ENCODE measurements at places on chromosomes 7 and 10.

DNA sequence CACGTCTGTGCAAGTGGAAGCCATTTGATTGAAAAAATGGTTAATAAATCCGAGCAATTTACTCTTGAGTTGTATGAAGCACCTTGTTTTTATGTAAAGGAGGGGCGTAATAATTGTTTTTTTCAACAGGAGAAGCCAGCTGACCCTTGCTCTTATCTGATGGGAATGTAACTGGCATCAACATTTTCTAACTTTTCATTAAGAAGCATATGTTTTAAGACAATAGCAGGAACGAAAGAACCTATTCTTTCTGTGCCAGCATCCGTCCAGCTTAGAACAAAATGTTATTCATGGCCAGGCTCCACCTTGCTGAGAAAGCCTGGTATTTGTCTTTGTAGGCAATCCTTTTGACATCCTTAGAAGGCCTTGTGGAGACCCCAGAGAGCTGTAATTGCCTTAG, 22.2 kb upstream of the AFAP1L2 start:
- no peak for DNase-seq

DNA sequence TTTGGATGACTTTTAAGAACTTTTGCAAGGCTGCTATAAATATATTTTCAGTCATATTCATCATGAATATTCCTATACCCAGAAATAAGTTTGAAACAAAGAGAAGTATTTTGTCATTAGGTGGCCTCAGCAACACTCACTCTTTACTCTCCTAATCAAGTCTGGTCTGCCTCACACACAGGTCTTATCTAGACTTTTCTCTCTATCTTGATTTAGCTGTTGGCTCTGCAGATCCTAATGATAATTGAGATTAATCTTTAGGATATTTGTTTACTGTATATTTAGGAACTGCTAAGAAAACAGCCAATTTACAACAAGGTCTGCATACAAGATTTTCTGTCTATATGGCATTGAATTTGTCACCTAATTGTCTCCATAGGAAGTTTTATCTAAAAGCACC, 297.6 kb downstream of the PTEN start:
- DNase-seq = no peak

- no peak for DNase-seq
These were observed 4.6 kb downstream of the LFNG start for GRCh38 chr7:2523941-2524807.

DNA sequence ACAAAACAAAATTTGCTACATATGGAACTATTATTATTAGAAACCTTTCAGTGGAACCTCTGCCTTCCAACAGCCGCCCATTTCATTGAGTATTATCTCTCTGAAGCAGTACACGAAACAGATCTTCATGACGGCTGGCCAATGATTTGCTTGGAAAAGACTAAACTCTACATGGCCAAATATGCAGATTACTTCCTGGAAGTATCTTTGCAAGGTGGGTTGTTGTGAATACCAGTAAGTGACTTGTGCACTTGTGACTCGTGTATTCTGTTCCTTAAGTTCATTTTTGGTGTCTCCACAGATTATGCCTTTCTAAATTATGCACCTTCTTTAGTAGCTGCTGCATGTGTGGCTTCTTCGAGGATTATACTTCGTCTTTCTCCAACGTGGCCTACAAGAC, 13.4 kb downstream of the CCNJ start:
- DNase-seq = no peak

DNA sequence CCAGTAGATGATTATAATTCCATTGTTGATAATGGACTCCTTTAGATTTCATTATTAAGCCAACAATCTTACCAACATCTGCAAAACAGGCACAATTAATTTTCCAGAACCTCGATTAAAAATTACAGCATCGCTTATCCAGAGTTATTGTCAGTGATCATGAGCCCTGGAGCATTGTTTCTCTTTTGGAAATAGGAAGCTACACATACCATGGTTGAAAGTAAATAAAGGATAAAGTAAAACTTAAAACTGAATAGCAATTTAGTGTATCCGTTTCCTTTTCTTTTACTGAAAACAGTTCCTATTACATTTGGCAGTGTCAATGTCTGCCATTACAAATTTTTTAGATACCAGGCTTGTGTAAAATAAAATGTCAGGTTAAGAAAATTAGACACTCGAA, 9.9 kb upstream of the HOXA2 start:
- no peak for DNase-seq

- no peak for DNase-seq
These were observed 676 bp upstream of the GPR146 start for GRCh38 chr7:1043552-1044188.

DNA sequence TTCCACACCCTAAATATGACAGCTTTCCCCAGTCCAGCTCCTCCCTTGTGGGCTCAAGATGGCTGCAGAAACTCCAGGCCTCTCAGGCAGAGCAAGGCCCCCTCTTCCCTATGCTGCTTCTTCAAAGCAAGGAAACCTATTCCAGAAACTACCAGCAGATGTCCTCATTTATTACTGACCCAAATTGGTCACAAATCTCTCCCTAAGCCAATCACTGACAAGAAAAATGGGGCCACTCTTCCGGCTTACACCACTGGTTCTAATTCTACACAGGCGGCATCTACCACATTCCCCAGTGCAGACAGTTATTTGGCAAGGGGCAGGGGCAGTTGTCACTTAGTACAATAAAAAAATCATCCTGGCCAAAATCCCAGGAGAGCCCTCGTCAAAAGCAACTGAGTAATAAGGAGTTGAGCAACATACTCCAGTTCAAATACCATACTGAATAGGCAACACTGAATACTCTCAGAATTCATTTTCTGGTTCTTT, 150.4 kb downstream of the SFMBT2 start:
- DNase-seq = peak; percentile 19

- DNase-seq = no peak
These were observed 176.9 kb downstream of the SEMA3A start for GRCh38 chr7:84017651-84018050.

- peak; percentile 41 for DNase-seq
These were observed 17.6 kb downstream of the CDNF start for GRCh38 chr10:14820010-14820774.

- DNase-seq = no peak
These were observed 1.2 kb downstream of the COX19 start for GRCh38 chr7:974172-974571.

GRCh38 chr10:31929261-31930022, 811 bp upstream of the ARHGAP12 start:
- DNase-seq = no peak

GRCh38 chr7:132872034-132872433, 209.9 kb downstream of the CHCHD3 start:
- DNase-seq = no peak

DNA sequence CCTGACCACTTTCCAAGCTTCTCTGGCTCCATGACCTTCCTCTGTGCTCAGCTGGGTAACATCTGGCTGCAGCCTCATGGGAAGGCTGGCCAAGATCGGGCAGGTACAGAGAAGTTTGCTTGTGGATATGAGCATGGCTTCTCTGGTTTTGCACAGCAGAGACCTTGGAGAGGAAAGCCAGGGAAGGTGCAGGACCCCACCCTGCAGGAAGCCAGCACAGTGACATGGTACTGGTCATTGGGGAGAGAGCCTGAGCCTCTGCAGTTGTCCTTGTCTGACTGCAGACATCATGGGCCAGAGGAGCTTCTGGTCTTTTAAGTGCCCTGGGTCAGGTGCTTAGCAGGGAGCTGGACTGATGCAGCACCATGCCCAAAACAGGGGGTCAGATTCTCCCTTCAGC, 70.6 kb upstream of the LEP start:
- no peak for DNase-seq

GRCh38 chr7:29626730-29627129, 63.1 kb downstream of the PRR15 start:
- DNase-seq = no peak

DNA sequence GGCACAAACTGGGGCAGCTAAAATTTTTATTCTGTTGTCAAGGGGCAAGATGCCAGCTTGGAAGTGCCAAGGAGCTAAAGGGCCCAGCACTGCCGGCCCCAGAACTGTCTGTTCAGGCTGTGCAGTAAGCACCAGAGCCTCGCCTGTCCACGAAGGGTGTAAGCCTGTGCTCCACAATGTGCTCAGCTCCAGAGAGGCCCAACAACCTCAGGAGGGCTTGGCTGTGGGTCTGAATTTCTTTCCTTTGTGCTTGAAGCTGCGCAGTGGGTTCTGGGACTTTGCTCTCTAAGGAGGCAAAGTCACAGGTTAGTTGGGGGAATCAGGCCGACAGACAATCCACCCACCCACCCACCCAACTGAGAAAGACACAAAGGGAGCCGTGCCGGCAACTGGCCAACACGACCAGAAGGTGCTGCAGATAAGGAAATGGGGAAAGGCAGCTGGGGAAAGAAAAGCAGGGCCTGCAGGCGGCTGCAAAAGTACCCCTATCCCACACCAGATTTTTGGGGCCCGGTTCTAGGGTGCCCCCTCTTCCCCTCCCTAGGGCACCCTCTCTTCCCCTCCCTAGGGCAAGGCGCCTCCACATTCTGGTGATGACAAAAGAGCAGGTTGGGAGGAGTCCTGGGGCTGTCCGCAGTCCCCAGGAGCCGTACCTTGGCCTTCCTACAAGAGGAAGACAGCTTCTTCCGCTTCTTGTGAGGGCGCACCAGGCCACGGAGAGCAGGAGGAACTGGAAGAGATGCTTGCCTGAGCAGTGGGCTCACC, 7.7 kb downstream of the DDX56 start:
- DNase-seq = no peak

DNA sequence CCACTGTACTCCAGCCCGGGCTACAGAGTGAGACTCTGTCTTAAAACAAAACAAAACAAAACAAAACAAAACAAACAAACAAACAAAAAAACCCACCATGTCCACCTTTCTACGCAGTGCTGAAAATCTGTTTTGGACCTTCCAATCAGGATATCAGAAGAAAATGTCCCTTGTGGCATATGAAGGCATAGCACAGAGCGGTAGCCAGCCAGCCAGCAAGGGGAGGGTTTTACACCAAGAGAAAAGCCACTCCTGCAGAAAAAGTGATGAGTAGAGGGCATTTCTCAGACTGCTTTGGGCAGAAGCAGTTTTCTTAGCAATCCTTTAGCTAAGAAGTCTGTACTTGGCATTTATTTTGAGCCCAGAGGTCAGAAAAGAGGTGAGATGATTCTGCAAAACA, 612.2 kb downstream of the TYW1 start:
- no peak for DNase-seq

DNA sequence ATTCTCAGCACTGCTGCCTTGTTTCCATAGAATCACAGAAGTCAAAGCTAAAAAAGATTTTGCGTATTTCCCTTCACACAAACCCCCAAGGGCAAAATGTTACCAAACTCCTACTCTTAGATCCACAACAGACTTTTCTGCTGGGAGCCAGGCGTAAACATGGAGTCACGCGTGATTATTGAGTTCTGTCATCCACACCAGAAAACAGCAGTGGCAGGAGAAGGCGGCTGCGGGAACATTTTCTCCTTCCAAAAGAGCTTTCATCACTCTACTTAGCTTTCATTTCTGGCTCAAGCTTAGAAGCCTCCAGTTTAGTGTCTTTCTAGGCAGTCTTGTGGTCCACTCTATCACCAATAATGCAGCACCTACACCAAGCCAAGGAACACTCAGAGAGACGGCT, 712.9 kb upstream of the NRP1 start:
- DNase-seq = no peak

GRCh38 chr7:41247143-41247865, 455.6 kb downstream of the INHBA start:
- DNase-seq = no peak

GRCh38 chr7:141012044-141012685, 2.6 kb downstream of the MRPS33 start:
- DNase-seq = no peak

DNA sequence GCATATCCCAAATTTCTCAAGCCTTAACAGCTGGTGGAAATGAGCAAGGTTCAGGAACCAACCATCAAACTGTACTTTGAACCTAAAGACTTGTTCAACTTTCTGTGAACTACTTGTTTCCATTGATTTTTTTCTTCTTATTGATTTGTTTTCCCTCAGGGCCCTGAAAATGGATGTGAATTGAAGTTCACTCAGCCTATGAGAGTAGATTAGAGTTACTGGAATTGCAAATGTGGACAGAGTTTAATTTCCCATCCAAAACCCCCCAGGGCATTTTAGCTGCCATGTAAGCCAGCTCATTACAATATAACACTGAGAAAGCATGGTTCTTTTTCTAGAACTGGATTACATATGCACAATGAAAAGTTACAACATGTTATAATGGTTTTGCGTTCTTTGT, 1105.7 kb downstream of the REEP3 start:
- no peak for DNase-seq

GRCh38 chr10:42783181-42783549, 570 bp downstream of the BMS1 start:
- DNase-seq = no peak

DNA sequence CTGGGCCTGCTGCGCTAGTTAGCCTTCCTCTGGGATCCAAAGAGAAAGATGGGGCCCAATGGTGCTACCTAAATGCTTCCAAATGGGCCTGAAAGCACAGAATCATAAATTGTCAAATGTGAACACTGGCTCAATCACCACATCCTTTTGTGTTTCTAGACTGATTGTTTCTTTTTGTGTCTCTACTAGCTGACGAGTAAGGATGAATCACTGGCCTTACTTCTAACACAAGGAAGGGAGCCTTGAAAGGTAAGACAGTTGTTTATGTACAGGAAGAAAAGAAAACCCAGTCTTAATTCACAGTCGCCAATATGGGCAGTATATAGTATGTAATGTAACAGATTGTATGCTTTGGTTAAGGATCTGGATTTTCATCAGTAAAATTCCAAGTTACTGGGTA, 89.5 kb downstream of the ZNF92 start:
- DNase-seq = no peak

- no peak for DNase-seq
These were observed 870.5 kb downstream of the LRMDA start for GRCh38 chr10:76301950-76302349.

DNA sequence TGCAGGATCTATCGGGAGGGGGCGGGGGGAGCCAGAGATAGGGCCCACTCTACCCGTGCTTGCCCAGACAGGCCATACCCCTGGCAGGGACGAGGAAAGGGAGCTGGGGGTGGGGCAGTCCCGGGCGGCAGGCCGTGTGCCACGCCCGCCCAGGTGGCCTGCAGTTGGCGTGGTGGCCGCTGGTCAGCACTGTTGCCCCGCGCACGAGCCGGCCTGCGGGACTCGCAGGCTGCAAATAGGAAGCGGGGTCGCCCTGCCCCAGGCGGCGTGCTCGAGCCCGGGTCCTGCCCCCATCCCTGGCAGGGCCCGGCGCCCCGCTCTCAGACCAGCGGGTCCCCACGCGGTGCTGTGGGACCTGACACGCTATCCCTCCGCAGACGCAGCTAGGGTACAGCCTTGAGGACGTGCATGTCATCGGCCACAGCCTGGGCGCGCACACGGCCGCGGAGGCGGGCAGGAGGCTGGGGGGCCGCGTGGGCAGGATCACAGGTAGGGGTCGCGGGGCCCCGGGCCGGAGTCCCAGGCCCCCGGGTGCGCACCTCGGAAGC, 6.7 kb downstream of the PNLIPRP2 start:
- DNase-seq = no peak

- DNase-seq = peak; percentile 75
These were observed 55.0 kb upstream of the AKR1E2 start for GRCh38 chr10:4770801-4771553.

- no peak for DNase-seq
These were observed 21.2 kb upstream of the BRAF start for GRCh38 chr7:140945940-140946339.

- no peak for DNase-seq
These were observed 782 bp downstream of the POU6F2 start for GRCh38 chr7:38978491-38978890.

Data from AG04449 (cell line).